ENCODE measurements at places on chromosomes 12 and 14. TPM values are rescaled to one million over a fixed set of nuclear protein-coding genes. Genes with fewer than 3 reads are reported as not detected.

The OR4E2 gene
- not detected for polyA plus RNA-seq

The ARHGEF40 gene
- 67.2 TPM for polyA plus RNA-seq

The KCNJ8 gene
- 32.3 TPM for polyA plus RNA-seq

The FLRT2 gene
- 22.2 TPM for polyA plus RNA-seq

The TAS2R9 gene
- polyA plus RNA-seq: not detected

The RASSF9 gene
- polyA plus RNA-seq: 0.63 TPM
